Left forelimb (tissue), 1 donor: ENCODE measurements at places on chromosomes 1 and 21.

DNA sequence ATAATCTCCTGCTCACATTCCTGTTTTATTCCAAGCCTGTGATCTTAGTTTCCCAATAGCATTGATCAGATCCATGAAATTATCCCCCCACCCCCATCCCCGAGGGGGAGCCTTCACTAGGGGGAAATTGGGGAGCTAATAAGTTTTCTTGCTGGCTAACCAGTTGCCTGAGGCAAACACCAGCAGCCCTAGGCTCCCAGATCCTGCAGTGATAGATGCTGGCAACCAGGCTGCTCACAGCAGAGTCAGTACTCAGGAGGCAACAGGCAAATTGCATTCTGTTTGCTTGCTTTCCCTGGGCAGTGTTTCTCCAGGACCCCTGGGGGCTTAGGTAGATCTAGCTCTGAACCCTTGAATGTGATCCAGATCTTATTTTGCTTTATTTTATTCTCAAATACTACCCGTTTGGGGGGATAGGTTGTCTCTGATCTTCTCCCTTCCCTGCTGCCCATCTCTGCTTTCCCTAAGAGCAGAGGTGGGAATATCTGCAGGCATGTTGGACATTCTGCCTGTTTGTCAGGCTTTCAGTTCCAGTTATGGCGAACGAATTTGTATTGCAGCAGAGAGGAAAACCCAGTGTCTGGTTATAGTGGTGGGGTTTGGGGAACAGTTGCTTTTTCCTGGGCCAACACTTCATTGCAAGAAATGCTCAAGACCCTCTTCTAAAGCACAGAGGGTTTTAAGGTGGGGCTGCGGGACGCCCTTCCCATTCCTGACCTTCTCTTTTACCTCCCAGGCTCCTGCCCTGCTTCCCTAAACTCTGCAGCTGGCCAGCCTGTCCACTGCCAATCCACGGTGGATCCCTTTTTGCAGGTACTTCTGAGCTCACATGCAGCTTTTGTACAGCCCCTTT lies 289.8 kb upstream of the PLXNA2 start:
- DNase-seq: no peak

- no peak for DNase-seq
These were observed 5.2 kb downstream of the TTLL10 start for GRCh38 chr1:1178794-1179331.

DNA sequence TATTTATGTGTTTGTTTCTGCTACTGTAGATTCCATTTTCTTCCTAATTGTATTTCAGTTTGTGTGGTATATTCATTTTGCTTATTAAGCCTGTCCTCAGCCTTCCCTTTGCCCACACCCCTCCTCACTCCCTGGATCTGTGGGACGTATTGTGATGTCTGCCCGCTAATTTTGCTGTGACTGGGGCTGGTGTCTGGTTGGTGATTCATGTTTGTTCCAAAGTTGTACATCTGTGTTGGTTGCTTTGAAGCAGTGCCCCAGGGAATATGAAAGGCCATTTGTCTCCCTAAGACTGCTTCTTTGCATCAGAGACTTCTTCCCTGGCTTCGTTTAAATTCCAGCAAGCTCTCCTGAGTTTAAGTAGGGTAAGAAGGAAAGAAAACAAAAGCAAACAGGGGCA lies 289.5 kb upstream of the SGIP1 start:
- no peak for DNase-seq

GRCh38 chr1:224504297-224505041 lies 69.9 kb upstream of the WDR26 start:
- no peak for DNase-seq

- DNase-seq: no peak
These were observed 86.5 kb downstream of the MAN1C1 start for GRCh38 chr1:25703041-25703440.

DNA sequence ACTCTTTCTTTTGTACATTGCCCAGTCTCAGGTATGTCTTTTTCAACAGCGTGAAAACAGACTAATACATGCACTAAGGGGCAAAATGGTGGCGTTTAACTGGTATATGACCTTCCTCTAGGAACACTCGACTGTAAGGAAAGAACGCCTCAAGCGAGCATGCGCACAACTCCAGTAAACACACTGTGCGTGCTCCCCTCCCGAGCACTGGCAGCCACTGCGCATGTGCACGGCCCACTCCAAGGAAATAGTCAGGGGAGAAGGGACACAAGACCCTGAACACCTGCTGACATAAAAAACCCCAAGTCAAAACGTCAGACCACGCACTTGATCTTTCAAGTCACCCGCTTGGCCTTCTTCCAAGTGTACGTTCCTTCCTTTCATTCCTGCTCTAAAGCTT lies 173.5 kb downstream of the NPHP4 start:
- DNase-seq: no peak

GRCh38 chr1:110425612-110426152 lies 18.2 kb upstream of the LAMTOR5 start:
- DNase-seq: no peak

GRCh38 chr1:113533061-113533460 lies 142.7 kb downstream of the MAGI3 start:
- no peak for DNase-seq
